ENCODE measurements at places on chromosomes 12 and 14. TPM values are rescaled to one million over a fixed set of nuclear protein-coding genes. Genes with fewer than 3 reads are reported as not detected.

The CEP290 gene
- total RNA-seq = 5.3 TPM

The CRY1 gene
- 23.6 TPM for total RNA-seq

The TMEM30B gene
- total RNA-seq = 0.09 TPM

The LPCAT3 gene
- total RNA-seq = 30.6 TPM

The IQSEC3 gene
- not detected for total RNA-seq

The AMDHD1 gene
- total RNA-seq = 2.2 TPM

The AMN gene
- 0.21 TPM for total RNA-seq

The GARIN6 gene
- total RNA-seq = not detected
